ENCODE measurements at places on chromosomes 2 and 18.

DNA sequence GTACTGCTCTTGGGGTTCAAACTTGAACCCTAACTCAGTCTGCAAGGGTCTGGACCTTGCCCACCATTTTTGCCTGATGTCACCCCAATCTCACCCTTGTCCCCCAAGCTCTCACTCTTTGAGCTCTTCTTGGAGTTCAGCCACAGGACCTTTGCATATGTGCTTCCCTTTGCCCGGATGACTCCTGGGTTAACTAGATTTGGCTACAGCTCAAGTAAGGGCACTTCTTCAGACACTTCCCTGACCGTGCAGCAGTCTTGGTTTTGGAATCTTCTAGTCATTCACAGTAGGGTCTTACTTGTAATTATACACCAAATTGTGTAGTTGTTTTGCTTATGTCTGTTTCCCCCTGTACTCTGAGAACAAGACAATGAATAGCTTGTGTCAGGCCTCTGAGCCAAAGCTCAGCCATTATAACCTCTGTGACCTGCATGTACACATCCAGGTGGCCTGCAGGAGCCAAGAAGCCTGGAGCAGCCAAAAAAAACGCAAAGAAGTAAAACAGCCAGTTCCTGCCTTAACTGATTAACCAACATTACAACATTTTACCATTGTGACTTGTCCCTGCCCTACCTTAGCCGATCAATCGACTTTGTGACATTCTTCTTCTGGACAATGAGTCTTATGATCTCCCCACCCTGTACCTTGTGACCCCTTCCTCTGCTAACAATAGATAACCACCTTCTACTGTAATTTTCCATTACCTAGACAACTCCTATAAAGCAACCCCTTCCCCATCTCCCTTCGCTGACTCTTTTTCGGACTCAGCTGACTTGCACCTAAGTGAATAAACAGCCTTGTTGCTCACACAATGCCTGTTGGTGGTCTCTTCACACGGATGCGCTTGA is 1.0 kb upstream of the MOGAT1 start:
- no peak for DNase-seq

- no peak for DNase-seq
These were observed 216.9 kb upstream of the RAB6C start for GRCh38 chr2:129762386-129763189.

GRCh38 chr2:150520887-150521664 is 33.6 kb upstream of the RND3 start:
- DNase-seq, result no peak

GRCh38 chr2:52107124-52107523 is 1075.2 kb upstream of the NRXN1 start:
- DNase-seq, result no peak

DNA sequence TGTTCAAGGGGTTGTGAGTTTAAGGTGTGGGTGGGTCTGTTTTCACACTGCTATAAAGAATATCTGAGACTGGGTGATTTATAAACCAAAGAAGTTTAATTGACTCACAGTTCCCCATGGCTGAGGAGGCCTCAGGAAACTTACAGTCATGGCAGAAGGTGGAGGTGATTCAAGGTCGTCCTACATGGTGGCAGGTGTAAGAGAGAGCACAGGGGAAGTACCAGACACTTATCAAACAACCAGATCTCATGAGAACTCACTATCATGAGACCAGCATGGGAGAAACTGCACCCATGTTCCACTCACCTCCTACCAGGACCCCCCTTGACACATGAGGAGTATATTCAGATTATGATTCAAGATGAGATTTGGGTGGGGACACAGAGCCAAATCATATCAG is 38.0 kb downstream of the RHBDD1 start:
- DNase-seq, result peak; percentile 10

DNA sequence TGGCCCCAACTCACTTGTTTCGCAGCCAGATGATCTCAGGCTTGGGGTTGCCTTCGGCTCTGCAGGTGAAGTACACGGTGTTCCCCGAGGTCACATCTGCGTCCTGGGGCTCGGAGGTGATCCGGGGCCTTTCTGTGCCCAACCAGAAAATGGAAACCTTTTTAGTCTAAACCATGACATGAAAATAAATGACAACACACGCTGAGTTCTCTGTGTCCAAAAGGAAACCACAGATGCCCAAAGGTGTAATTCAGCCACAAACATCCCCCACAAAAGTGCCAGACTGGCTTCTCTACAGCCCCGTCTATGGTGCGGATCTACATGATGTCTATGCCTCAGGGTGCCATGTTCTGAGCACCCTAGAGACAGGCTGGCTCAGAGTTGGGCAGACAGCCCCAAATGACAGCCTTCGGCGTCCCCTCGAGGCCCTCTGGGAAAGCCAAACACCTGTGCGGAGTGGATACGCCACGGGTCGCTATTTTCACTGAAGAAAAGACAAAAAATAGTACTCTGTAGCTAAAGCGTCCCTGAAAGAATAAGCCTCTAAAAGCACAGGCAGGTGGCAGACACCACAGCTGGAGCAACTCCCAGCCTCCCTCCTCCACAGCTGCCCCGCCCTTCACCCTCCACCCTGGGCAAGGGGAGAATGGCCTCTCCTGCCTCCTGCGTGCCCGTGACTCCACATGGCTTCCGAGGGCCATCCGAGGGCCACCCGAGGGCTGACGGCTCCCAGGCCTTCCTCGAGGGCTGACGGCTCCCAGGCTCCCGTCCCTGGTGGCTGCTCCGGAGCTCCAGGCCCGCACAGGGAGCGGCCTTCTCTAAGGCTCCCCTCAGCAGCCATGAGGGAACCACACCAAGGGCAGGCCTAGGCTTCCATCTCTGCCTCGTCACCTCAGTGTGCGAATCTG is 67.1 kb downstream of the PXDN start:
- DNase-seq, result no peak

GRCh38 chr2:71244302-71244660 is 17.4 kb upstream of the PAIP2B start:
- no peak for DNase-seq

GRCh38 chr2:197704434-197705120 is 592 bp upstream of the MARS2 start:
- no peak for DNase-seq

GRCh38 chr18:39655341-39655740 is 2089.7 kb upstream of the CELF4 start:
- no peak for DNase-seq

DNA sequence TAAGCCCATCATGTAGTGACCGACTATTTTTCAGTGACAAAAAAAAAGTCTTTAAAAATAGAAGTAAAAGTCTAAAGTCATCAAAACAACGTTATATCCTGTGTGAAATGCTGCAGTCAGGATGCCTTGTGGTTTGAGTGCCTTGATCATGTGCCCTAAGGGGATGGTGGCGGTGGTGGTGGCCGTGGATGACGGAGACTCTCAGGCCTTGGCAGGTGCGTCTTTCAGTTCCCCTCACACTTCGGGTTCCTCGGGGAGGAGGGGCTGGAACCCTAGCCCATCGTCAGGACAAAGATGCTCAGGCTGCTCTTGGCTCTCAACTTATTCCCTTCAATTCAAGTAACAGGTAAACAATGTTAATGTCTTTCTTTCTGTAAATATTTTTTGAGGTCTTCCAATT is at the start of gene CD28:
TSS of gene CD28 (plus strand) at position 237 of the 400 bp plus-strand sequence. CDS start at position 295, 58 bp downstream.
- peak; percentile 71 for DNase-seq
